Renal cortex interstitium (tissue), 15 donors: ENCODE measurements at places on chromosomes 1 and 21. TPM values are rescaled to one million over a fixed set of nuclear protein-coding genes. Genes with fewer than 3 reads are reported as not detected.

The RAB7B gene
- polyA plus RNA-seq, result 3.1 TPM

The PLA2G2A gene
- polyA plus RNA-seq, result not detected

The TMEM50B gene
- 52.5 TPM for polyA plus RNA-seq

- DNase-seq, result no peak
Measured at GRCh38 chr1:210482945-210483617, 154.4 kb downstream of the HHAT start.

GRCh38 chr1:235275223-235275622 lies 52.8 kb downstream of the ARID4B start:
- DNase-seq, result no peak
